ENCODE measurements at places on chromosomes 4 and X.

GRCh38 chrX:13597874-13598273 lies 28.5 kb downstream of the EGFL6 start:
- peak; percentile 4 for DNase-seq

DNA sequence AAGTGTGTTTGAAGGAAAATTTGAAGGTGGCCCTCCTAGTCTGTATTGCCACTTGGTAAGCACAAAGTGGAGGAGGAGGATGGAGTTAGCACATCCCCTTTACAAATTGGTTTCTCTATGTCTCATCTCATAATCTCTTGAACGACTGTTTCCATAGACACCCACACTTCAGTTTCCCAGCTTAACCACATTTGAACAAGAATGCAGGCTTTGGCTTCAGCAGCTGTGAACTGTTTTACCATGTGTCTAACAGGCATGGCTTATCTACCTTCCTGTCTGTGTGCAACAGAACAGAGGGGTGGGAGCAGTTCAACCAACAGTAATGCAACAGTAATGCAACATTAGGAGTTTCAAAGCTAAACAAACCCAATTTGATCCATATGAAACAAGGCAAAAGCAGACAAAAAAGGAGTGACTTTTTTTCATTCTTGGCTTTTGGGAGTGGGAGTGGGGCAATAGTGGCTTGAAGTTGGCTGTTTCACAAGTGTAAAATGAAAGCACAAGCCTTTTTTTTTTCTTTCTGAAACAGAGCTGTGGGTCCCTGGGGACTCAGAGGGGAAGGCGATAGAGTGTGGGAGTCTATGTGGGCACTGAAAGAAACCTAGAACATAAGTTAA lies 108.0 kb downstream of the ITM2A start:
- DNase-seq: no peak

DNA sequence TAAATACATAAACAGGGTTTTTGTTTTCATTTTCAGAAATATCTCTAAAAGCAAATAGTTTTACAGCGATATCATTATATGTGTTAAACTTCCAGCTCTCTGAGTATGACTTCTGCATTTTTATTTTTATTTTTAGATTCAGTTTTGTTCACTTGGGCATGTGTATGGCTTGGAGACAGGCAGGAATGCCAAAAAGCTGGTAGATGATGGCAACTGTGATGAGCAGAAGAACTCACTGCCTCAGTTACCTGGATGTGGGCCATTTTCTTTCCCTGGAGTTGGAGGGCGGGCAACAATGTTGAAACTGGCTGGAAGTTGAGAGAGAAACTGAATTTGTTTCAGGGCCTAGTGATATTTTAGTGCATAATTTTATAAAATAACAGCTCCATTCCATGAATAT lies 266.4 kb downstream of the ARHGAP24 start:
- DNase-seq: no peak

DNA sequence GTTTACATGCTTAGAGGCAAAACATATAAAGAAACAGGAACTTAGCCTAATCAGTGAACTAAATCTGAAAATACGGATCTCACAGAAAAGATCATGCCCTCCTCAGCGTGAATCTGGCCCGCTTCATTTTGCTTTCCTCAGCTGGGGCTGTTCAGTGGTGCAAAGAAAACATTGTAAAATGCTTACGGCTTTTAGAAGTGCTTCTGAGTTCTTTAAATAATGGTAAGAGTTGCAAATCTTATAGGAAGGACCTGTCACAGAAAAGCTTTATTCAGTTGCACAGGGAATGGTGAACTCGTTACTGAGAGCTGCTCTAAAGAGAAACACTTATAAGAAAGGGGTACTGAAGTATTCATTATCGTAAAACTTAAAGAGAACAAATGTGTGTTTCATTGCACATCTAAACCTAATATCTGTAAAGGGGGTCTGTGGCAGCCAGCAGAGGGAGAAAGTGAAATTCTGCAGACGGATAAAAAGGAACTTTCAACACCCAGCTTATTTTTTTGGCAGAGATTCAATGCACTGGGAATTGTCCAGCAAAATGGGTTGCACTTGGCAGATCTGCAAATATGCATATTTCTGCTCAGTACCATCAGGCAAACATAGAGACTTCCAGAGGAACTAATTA lies 139.2 kb upstream of the ANK2 start:
- DNase-seq: peak; percentile 70

- DNase-seq: peak; percentile 82
Measured at GRCh38 chr4:82988323-82988832, 22.2 kb downstream of the LIN54 start.

DNA sequence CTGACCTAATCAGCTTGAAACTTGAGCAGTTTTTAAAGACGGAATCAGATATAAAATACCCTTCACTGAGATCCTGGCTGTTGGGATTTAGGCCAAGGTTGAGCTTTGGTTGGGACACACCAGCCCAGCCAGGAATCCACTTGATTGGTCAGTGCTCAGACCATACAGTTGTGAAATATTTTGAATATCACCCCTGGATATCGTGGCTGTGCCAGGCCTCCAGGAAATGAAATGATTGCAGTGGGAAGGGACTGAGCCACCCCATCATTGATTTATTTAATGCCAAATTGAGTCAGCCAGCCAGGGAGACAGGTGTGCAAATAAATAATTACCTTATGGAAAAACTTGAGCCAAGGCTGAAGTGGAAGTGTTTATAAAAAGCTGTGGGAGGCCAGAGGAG lies 128.4 kb upstream of the SCML1 start:
- DNase-seq: no peak

DNA sequence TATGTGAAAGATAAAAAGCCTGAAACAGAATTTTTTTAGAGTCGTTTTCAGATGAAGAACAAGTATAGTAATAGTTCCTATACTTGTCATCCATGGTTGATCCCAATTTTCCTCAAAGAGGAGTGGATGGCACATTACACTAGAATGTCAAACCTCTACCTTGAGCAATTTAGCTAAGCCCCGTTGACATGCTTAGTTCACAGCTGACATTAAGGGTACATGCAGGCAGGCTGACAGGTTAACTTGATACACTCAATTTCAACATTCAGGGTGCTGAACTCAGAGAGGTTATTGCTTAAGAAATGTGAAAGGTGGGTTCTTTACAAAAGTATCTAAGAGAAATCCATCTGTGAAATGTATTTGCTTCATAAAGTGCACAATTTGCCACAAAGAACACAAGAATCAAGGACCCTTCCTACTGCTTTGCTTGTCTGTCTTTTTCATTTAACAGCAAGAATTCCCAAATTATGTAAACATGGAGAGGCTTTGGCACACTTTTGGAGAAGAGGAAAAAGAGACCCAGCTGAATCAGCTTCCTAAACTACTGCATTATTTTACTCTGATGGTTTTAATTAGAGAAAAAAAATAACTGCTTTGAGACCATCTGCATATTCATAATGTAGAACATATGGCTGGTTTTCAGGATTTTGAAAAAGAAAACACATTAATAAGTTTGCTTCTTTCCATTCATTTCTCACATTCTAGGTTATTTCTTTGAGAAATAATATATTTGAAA lies 122.5 kb upstream of the DDIT4L start:
- DNase-seq: no peak

- DNase-seq: no peak
Measured at GRCh38 chrX:14073071-14073470, 43.4 kb upstream of the GEMIN8 start.

DNA sequence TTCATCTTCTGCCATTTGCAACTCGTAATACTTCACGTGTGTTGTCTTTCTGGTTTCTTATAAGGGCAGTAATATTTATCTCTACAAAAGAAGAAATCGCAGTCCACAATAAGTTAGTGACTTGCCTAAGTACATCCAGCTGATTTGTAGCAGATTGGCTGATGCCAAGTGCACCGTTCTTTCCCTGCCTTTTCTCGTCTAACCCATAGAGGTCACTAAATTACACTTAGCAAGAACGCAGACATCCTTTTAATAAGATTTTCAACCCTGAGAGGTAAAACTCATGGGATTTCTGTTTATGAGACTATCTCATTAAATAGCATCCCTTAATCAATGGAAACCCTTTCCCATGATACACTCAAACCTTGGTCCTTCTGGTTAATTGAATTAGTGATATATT lies 408.6 kb upstream of the ACTRT1 start:
- DNase-seq: no peak

GRCh38 chr4:155005395-155006090 lies 202.9 kb upstream of the NPY2R start:
- DNase-seq: peak; percentile 54

GRCh38 chr4:164379694-164380093 lies 374.2 kb upstream of the SMIM31 start:
- DNase-seq: no peak

DNA sequence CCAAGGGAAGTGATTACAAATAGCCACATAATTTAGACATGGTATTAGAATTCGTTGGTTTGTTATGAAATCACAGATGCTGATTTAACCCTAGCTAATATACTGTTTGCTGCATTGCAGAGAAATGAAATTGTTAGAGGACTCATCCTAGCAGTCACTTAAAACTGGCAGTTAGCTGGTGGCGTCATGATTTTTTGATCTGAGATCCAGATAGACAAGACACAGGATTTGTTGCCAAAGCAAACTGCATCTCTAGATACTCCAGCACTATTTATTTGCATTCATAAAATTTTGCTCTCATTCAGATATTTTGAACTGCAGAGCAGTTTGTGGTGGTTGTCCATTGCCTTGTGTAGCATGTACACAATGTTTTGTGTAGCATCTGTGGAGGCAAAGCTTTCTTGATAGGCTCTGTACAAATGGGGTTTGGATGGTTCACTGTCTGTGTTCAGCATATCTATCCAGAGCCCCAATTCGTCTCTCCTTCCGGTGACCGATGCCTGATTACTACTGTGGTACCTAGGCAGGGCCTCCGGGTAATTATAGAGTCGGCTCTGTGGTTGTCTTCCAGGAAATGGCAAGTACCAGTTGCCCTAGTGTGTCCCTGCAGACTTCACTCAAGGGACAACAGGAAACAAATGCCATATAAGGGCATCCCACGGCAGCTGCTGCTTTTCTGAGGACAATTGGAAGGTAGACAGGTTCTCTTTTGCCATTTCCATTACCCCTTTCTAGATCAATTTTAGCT lies 30.1 kb upstream of the SPARCL1 start:
- DNase-seq: no peak

DNA sequence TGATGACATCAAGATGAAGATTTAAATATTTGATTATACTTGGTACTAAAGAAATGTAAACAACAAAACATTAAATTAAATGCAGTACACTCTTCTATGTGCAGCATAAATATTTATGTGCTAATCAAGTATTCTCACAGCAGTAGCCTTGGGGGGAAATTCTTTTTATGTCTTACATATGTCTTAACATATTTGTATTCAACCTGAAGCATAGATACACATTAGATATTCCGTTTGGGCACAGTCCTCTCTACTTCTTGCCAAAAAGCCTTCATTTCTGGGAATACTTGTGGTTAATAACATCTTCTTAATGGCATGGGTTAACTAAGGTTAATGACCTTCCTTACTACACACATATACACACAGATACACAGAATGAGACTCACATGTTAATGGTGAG lies 19.8 kb downstream of the TMPRSS11F start:
- no peak for DNase-seq

- no peak for DNase-seq
Measured at GRCh38 chr4:113659127-113659526, 102.4 kb downstream of the CAMK2D start.

- peak; percentile 22 for DNase-seq
Measured at GRCh38 chrX:132435222-132435621, 53.6 kb downstream of the MBNL3 start.

- peak; percentile 48 for DNase-seq
Measured at GRCh38 chrX:55057675-55058249, 17.1 kb upstream of the PAGE2B start.

DNA sequence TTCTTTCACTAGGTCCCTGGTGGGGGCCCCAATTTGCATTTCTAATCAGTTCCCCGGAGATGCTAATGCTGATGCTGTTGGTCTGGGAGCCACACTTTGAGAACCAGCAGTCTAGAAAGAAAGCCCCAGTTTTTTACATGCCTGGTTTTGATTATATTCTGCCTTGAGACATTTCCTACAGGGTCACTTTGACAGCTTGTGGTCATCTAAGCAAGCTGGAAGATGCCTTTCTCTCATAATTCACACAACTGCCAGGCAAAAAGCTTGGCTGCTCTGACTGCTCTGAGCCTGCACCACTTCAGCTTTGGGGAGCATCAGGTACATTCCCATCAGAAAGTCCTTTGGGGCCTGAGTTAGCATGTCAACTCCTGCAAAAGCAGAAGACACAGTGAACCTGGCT lies 5.9 kb upstream of the PLAC1 start:
- DNase-seq: no peak

GRCh38 chrX:39756086-39756883 lies 341.5 kb downstream of the BCOR start:
- no peak for DNase-seq

DNA sequence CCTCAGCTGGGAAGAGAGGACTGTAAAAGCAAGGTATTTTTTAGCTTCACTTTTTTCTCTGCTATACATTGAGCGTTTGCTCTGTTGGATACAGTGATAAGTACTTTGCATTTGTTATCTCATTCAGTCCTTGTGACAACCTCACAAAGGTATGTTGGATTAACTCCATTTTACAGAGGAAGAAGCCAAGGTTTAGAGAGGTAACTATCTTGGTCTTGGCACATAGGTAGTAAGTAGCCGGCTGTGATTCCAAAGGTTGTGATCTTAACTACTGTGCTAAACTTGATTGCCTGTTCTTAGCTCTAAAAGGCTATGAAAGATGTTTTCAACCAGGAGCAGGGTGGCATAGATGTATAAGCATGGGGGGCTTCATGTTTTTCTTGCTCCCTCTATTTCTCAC lies 134.4 kb downstream of the POLA1 start:
- DNase-seq: no peak

DNA sequence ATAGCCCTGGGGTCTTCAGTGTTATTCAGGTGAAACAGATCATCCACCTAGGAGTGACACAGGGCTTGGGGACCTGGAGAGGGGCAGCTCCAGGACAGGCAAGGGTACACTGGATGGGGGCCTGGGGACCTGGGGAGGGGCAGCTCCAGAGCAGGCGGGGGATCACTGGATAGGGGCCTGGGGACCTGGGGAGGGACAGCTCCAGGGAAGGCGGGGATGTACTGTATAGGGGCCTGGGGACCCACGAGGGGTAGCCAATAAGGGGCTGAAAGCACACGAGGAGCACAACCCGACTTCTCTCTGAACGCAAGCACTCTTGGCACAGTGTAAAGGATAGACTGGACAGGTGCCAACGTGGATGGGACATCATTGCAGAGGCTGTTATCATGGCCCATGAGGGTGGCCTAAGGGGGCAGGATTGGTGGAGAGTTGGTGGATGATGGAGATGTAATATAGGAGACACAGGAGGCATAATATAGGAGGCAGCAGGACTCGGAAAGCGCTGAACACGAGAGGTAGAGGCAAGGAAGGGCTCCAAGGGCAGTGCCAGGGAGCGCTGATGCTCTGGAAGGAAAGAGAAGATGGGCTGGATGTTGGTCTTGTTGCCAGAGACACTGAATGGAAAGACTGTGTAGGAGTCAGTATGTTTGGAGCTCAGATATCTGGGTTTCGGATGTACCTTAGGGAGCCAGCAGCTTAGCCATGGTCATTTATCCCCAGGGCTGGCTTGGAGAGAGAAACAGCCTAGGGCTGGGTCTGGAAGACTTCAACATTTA lies 37.9 kb upstream of the FGFBP2 start:
- DNase-seq: no peak

- DNase-seq: peak; percentile 73
Measured at GRCh38 chr4:120071192-120071795, 4.6 kb upstream of the MAD2L1 start.

Data from GM23248 (cell line).